ELR (cell line): ENCODE measurements at places on chromosomes 4 and X.

DNA sequence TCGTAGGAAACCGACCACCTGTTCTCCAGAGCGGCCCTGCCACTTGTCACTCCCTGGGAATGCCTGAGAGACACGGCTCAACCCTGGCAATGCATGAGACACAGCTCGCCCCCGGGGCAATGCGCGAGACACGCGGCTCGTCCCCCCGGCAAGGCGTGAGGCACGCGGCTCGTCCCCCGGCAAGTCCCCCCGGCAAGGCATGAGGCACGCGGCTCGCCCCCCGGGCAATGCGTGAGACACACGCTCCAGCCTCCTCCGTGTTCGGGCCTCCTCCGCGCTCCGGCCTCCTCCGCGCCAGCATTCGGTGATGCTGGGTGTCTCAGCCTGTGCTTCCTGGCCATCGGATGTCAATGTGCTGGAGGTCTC is 27.5 kb upstream of the CPLX1 start:
- no peak for DNase-seq

DNA sequence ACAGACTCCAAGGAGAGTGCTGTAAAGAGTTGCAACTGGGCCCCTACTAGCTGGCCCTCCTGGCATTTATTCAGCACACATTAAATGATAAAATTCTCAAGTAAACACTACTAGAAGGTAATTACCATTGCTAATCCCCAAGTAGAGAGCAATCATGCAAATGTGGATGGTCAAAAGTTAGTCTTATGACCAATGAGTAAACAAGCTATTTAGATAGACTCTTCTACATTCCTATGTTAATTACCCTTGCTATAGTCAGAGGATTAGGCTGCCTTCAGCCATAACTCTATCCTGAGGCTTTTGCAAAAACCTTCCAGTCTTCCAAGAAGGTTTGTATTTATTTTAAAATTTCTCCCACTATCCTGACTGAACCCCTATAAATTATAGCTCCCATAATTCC is 28.3 kb upstream of the HPGD start:
- DNase-seq = no peak

- no peak for DNase-seq
Measured at GRCh38 chr4:5198656-5199541, 147.6 kb downstream of the STK32B start.

DNA sequence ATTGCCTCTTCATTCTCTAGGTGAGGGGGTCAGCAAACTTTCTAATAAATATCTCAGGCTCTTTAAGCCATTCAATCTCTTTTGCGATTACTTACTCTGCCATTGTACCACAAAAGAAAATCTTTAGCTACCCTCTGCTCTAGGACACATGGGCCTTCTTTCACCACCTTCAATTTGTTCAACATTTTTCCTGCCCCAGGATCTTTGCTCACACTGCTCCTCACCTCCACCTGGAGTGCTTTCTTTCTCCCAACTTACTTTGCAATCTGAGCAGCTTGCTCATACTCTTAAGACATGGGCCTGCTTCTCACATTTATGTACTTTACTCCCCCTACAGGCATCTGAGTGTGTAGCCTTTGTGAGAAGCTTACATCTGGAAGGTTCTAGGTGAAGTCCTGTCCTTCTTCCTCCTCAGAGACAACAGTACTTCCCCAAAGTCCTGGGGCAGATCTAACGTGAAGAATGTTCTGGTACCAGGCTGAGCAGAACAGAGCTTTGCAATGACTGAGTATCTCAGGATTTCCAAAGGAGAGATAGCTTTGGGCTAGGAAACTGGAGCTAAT is 55.0 kb upstream of the PRDM5 start:
- DNase-seq = peak; percentile 71

- no peak for DNase-seq
Measured at GRCh38 chrX:41025926-41026701, 59.1 kb upstream of the USP9X start.

DNA sequence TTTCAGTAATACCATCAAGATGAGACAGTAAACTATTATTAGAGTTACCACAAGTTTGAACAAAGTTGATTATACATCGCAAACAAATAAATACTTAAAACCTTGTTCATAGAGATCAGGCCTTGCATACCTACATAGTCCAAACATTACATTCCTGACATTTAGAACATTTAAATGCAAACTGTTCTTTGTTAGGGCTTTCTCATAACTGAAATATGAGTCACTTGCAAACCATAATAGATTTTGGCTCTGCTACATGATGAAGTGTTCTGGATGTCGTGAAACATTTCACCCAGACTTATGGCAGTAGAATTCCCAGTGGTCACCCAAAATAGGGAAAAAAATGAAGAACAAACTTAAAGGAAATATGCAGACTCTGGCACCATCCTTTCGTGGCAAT is 75.0 kb downstream of the FAT4 start:
- peak; percentile 90 for DNase-seq

DNA sequence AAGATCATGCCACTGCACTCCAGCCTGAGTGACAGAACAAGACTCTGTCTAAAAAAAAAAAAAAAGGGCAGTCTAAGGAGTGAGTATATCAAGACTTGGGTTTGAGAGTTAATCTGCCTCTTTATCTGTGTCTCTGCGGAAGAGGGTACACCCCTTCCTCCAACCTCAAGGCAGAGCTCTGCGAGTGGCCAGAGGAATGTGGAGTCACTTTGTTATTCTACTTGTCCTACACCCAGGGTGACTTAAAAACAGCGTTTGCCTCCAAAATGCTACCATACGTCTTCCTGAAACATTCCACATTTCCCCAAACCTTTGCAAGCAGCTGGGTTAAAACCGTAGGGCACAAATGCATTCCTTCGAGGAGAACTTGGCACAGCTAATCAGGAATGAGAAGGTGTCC is 199.9 kb downstream of the SHOX start:
- DNase-seq = no peak

GRCh38 chr4:77599378-77599777 is 6.2 kb upstream of the CXCL13 start:
- peak; percentile 59 for DNase-seq

DNA sequence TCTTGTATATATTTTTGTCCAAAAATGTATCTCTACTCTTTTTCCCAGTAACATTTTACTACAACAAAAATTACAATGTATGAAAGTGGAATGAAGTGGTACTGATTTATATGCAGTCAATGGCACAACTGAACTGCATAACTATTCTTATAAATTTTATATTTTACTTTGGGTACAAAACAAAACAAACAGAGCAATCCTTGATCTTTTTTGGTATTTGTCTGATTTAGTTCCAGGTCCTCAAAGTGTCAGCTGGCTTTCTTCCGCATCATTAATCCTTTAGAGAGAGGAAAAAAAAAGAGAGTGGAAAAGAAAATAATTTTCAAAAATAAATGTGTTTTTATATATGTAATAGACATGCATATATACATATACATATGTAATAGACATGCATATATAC is 252.4 kb upstream of the SLIT2 start:
- no peak for DNase-seq
